Hindlimb muscle (tissue), 1 donor: ENCODE measurements at places on chromosomes 2 and 18.

DNA sequence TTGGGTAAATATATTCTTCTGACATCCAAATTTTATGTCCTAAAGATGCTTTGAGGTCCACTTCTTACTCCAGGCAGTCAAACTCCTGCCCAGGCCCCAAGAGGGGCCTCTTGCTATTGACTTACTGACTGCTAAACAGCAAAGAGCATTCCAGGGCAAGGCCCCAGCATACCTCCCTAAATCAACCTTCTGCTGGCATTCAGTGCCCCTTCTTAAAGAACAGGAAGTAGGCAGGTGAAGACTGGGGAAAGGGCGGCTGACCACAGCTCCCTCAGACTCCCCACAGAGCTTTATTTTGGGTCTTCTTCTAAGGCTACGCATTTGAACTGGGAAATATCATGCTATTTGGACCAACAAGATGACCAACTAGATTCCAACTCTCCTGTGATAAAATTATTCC, 68.9 kb downstream of the USP40 start:
- DNase-seq, result no peak

GRCh38 chr2:169664978-169665930, 29.0 kb downstream of the CFAP210 start:
- no peak for DNase-seq

GRCh38 chr18:76363436-76364120, 131.5 kb downstream of the ZNF516 start:
- no peak for DNase-seq

GRCh38 chr2:237616734-237617586, 10.4 kb upstream of the LRRFIP1 start:
- DNase-seq, result peak; percentile 64

DNA sequence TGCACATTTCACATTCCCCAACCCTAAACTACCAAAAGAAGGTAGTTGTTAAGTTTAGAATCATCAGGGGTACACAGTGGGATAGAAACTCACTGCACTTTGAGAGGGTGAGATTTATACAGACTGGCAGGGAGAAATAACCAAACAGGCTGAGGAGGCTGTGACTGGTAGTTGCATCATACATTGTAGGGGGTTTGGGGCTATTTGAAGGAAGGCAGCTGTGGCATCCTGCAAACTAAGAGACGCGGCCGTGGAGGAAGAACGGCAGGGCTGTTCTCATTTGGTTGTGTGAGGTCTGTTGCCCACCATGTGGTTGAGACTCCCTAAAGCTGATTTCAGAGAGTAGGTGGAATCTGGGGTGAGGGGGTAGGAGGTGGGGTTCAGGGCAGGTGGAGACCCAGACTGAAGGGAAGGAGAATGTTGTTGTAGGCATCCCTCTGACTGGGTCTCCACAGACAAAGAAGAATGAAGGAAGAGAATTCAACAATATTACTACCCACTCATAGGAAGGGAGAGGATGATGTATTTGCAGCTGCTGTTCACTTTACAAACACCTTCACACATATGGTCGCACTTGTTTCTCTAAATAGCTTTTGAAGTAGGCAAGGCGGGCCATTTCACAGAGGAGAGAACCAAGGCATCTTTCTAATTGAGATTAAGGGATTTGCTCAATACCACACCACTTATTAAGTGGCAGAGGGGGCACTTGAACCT, 170.9 kb upstream of the SIX2 start:
- DNase-seq, result no peak

GRCh38 chr2:204483608-204484081, 61.6 kb upstream of the PARD3B start:
- no peak for DNase-seq

DNA sequence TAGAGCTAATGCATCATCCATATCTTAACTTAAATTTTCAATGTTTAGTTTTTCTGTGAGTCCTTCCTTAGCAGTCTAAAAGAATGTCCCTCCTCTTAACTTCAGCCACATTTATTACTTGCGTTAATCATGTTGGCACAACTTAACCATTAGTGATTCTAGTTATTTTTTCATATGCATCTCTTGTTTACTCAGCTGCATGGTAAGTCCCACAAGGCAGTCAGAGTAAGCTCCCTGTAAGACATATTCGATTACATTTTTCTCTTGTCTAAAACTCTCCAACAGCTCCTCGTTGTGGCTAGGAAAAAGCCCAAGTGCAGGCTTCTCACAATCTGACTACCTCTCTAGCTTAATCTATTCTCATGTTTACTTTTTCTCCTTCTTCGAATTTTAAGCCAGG, 2045.3 kb upstream of the PIK3C3 start:
- DNase-seq, result no peak

GRCh38 chr2:175567435-175568061, 386.0 kb upstream of the ATP5MC3 start:
- DNase-seq, result no peak

- DNase-seq, result no peak
These were observed 322.1 kb upstream of the THUMPD2 start for GRCh38 chr2:40101131-40101575.

DNA sequence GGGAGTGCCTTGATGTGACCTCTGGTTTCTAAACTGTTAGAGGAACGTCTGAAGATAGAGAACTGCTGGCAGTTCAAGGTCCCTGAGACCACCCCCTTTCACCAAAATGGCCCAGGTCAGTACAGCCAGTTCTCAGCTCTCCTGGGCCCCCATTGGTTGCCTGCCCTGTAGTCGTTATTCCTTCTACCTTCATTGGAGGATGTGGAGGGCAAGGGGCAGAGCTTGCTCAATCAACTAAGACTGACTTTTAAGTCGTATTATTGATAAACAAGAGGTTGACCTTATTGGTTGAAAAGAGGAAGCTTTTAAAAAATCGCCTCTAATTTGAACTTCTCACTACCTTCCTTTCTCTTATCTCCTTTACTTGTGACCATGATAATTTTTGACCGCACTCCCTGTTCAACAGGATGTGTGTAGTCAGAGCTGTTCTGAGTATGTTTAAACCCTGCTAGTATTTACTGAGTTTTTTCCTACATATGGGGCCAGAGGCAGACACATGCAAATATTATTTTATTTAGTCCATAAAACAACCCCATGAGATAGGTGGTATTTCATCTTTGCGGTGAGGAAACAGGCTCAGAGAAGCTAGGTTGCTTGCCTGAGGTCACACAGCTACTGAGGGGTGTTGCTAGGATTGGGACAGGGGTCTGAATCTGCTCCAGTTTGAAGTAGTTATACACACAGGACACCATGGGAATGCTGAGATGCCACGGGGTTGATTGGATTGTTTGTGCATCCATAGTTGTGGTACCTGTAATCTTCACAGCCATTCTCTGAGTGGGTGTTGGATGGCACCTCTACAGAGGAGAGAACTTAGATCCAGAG, 65.9 kb downstream of the TMEM247 start:
- no peak for DNase-seq

DNA sequence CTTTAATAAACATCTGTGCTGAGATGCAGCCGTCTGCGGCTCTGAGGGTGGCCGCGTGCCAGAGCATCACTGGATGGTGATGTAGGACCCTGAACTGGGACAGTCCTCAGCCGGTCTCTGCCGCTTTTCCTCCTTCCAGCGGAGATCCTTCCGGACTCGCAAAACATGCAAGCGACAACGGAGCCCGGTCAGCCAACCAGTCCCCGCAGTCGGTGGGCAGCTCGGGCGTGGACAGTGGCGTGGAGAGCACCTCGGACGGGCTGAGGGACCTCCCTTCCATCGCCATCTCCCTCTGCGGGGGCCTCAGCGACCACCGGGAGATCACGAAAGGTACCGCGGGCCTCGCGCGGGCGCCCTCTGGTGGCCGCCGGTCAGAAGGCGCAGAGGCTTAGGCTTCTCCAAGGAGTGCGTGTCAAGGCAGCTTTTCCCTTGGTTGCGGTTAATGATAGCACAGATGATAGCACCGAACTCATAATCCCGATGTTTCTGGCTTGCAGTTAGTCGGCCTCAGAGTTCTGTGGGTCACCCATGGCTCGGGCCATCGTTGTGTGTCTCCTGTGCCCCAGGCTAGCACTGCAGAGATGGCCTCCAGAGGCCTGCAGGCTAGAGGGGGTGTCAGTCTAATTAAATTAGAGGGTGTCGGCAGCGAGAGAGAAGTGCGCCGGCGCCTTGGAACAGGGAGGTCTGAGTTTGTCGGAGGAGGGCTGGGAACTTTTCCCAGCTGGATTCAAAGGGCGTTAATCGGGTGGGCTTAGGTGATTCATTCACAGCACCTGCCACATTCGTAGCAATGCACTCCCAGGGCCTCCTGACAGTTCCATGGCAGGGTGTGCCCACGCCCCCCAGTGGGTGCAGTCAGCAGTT, 38.5 kb downstream of the LPIN1 start:
- peak; percentile 73 for DNase-seq
